ENCODE measurements at places on chromosomes 2 and 18. TPM values are rescaled to one million over a fixed set of nuclear protein-coding genes. Genes with fewer than 3 reads are reported as not detected.

ACAA2 gene
- 441 TPM for total RNA-seq

MATN3 gene
- total RNA-seq: 0.19 TPM

PLB1 gene
- 3.0 TPM for total RNA-seq

SCLY gene
- 10.8 TPM for total RNA-seq

IL18RAP gene
- 0.30 TPM for total RNA-seq

- no peak for DNase-seq
Measured at GRCh38 chr18:840023-840408, 28.0 kb upstream of the YES1 start.

- no peak for DNase-seq
Measured at GRCh38 chr18:79926715-79927606, 24.5 kb downstream of the SLC66A2 start.

DNA sequence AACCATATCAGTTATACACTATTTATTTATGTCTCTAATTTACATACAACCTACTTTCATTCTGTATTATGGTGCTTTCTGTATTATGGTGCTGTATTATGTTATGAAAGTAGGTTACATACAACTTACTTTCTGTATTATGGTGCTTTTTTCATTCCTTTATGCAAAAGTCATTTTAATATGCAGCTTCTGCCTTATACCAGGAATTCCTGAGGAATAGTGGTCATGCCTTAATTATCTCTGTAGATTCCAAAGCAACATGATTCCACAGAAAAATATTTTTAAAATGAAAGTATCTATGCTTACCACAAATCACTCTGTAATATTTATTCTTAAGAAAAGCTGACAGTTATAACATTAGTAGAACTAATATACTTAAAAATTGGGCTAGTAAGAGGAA lies 922.0 kb upstream of the NRXN1 start:
- no peak for DNase-seq

- DNase-seq: no peak
Measured at GRCh38 chr2:182606728-182607681, 109.1 kb upstream of the DNAJC10 start.

DNA sequence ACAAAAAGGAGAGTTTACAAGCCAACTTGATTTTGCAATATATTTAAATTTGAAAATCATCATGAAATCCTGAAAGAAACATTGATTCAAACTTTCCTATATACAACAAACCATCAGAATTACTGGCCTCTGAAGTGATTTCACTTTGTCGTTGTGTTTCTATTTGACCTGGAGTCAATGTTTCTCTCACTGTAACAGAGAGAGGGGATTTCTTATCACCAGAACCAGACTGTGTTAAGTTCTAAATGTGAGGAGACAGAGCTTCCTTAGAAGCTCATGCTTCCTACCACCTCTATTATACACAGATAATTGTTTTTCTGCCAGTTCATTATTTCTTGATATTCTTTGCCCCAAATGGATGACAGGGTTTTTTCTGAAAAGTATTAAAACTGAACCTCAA lies 245.0 kb upstream of the RND3 start:
- DNase-seq: no peak

- DNase-seq: no peak
Measured at GRCh38 chr2:15570104-15570503, 9.0 kb upstream of the NBAS start.

DNA sequence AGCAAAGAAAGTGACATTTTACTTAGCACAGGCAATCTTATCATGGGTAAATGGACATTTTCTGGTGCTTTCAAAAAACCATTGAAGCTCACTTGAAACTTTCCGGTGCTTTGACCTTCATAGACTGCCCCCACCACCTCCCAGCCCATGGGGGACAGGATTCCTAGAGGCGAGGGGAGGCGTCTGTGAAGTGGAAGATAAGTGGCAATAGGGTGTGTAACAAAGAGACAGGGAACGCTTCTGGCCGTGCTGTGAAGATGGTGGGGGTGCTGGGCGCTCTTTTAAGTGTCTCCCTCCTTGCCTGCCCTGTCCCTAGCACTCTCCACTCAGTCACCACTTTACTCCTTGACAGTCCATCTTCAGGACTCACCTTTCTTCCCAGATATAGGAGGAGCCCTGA lies 23.4 kb upstream of the GMPPA start:
- DNase-seq: peak; percentile 31

Data from Right ventricle myocardium inferior (tissue), 1 donor.